ENCODE measurements at places on chromosomes 5 and 9.

DNA sequence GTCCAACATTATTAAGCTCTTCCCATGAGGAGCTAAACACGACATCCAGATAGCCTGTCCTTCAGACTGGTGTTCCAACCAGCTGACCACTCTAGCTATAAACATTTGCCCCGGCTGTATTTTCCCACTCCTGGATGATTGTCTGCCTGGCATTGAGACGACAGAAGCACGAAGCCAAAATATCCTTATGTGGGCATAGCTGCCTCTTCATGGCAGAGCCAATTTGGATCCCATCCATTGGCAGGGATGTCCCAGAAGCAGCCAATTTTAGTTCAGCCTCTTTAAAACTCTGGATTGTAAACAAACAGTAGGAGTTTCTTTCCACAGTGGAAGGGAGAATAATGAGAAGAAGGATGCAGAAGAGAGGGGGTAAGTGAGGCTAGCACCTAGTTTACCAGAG, 507.6 kb downstream of the CETN3 start:
- no peak for DNase-seq

DNA sequence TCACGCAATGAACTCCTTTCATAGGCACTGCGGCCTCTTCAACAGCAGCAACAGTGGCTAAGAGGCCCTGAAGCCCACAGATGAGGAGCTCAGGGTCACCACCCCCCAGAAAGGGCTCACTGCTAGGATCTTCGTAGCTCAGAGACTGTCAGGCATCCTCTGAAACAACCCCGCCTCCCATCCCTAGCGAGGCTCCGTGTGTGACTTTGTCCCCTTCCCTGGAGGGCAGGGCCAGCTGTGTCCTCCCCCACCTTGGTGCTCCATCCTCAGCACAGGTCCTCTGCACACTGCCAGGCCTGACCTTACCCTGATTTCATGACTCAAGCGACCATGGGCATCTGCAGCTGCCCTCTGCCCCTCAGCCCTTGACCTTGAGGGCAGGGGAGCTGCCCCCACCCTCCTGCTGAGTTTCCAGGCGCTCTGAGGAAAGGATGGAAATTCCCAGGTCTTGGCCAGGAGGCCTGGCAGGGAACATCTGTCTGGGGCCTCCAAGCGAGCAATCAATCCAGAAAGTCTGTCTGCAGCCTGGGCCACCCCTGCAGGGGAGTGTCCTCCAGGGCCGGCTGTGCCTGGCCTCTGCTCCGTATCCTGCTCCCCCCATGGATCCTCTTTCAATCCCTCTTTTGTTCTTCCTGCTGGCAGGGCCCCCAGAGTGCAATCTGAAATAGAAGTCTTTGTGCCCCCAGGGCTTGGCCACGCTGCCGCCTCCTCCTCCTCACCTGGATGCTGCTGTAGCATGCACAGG, 6.8 kb upstream of the IRX4 start:
- no peak for DNase-seq

DNA sequence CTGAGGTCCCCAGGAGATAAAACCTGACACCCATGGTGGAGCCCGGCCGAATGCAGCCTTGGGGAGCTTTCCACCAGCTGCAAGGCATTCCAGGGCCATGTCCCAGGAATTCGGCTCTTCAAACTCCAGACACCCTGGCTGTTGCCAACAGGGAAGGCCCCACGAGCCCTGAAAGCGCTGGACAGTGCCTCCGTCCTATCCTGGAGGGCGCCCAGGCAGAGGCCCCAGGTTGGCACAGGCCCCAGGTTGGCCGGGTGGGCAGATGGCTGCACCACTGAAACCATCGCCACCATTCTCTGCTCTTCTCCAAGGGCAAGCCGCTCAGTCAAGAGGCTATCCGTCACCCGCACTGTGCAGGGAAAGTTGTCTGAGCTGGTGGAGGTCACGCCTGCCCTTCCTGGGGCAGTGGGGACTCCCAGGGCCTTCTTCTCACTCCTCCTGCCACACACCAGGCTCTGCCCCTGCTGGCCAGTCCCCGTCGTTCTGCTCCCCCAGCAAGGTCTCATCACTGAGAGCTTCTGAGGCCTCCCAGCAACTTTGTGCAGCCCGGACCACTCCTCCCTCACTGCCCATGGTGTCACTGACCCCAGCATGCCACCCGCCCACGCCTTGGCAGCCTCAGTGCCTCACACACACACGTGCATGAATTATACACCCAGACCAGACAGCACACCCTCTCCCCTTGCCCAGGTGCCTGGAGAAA, 21.2 kb downstream of the SLC6A3 start:
- no peak for DNase-seq

- DNase-seq = no peak
Measured at GRCh38 chr5:16564248-16564867, 52.4 kb downstream of the RETREG1 start.

DNA sequence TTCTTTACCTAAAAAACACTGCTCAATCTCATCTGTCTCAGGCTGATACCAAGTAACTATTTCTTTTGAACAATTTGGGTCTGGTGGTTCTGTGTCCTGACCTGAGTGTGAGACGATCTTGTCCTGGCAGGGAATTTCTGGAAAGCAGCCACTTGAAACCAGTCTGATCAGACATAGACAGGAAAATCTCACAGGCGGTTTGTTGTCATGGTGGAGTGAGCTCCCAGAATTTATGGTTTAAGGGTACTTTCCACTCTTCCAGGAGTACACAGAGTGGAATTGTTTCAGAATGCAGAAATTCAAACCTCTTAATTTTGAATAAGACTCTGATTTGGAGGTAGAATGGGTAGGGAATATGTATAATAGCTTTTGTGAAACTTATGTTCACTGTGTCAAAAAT, 268.2 kb downstream of the ISL1 start:
- DNase-seq = no peak

DNA sequence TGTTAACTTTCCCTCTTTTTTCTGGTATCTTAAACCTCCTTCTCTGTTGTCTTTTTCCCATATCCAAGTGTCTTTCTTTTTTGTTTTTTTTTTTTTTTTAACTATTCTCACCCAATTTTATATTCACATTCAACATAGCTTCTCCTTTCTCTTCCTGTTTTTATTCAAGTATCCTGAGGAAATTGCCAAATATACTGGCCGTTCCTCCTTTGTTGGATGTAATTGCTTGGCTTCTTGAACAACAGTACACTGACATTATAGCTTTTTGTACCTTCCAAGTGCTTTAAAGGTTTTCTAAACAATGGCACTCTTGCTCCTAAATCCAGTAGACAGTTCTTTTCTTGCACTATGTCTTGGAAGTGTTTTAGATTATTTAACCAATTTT, 1146.8 kb downstream of the MAT2B start:
- no peak for DNase-seq

- no peak for DNase-seq
Measured at GRCh38 chr9:28750136-28750535, 1176.9 kb upstream of the C9orf72 start.

GRCh38 chr5:6048746-6049145, 329.6 kb downstream of the MED10 start:
- DNase-seq = no peak

GRCh38 chr5:41559184-41559583, 48.8 kb upstream of the PLCXD3 start:
- no peak for DNase-seq

- DNase-seq = peak; percentile 72
Measured at GRCh38 chr9:109013679-109014607, 644 bp upstream of the CTNNAL1 start.

DNA sequence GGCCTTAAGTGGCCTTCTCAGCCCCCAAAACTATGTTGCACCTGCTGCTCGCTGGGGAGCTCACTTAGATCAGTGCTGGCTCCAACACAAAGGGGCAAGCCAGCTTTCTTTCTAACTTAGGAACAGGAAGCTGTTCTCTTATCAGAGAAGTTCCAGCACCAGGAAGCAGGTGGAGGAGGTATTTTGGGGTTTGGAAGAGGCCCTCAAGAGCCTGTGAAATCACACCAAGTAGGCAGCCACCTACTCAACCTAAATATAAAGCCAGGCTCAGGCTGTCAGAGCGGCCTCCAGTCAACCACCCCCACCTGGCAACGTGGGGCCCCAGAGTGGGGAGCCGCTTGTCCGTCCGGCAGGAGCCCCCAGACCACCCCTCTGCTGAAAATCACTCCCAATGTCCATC, 152.8 kb downstream of the OLFM1 start:
- no peak for DNase-seq

GRCh38 chr5:144284931-144285502, 114.3 kb downstream of the KCTD16 start:
- DNase-seq = no peak

DNA sequence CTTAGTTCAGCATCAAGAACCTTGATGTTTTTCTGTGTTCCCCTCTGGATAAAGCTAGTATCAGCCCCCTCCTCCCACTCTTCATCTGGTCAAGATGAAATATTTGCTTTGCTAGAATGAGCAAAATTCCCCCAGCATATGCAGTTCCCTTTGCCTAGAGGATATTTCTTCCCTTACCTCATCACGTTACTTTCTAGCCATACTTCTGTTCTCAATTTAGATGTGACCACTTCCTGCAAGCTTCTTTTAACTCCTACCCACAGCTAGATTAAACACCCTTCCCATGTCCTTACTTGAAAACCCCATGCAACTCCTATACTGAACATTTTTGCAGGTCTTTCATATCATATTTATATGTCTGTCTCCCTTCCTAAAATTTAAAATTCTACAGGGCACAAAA, 178.9 kb upstream of the TUSC1 start:
- no peak for DNase-seq

DNA sequence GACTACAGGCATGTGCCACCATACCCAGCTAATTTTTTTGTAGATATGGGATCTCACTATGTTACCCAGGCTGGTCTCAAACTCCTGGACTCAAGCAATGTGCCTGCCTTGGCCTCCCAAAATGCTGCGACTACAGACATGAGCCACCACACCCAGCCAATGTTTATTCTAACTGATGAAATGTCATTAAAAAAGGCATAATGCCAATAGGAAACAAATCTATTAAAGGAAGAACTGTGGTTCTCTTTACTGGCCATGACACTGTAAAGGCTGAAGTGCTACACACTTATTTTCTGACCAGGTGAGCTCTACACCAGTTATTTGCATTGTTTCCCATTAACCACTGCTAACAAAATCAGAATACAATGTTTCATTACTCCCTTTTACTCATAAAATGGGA, 106.0 kb downstream of the STRBP start:
- no peak for DNase-seq

GRCh38 chr5:137596941-137597340, 97.8 kb upstream of the SPOCK1 start:
- no peak for DNase-seq

DNA sequence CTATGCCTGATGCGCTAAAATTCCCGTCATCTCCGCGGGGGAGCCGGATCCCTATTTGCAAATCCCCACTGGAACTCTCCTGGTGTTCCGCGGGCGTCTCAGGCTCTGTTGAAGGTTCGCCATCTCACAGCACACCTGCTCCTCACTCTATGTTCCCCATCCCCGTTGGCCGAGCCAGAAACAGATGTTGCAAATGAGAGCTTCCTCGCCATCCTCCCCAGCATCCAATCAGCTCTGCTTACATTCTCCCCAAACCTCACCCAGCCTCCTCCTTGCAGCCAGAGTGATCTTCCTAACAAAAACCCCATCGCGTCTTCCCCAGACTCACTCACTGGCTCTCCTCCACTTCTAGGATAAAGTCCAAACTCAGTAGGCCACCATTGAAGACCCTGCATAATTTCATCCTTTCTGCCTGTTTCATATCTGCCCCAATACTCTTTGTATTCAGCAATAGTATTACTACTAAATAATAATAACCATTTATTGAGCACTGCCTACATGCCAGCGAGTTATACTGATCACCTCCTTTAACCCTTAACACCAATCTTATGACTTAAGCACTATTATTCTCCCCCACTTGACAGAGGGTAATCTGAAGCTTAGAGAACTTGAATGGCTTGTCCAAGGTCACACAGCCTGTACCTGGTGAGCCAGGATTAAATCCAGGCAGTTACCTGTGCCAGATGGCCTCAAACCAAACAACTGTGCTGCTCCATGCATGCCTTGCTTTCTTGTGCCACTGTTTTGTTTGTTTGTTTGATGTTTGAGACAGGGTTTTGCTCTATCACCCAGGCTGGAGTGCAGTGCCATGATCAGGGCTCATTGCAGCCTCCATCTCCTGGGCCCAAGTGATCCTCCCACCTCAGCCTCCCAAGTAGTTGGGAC, 14.0 kb downstream of the AQP7 start:
- no peak for DNase-seq

- DNase-seq = no peak
Measured at GRCh38 chr5:95219411-95219810, 65.5 kb downstream of the MCTP1 start.

DNA sequence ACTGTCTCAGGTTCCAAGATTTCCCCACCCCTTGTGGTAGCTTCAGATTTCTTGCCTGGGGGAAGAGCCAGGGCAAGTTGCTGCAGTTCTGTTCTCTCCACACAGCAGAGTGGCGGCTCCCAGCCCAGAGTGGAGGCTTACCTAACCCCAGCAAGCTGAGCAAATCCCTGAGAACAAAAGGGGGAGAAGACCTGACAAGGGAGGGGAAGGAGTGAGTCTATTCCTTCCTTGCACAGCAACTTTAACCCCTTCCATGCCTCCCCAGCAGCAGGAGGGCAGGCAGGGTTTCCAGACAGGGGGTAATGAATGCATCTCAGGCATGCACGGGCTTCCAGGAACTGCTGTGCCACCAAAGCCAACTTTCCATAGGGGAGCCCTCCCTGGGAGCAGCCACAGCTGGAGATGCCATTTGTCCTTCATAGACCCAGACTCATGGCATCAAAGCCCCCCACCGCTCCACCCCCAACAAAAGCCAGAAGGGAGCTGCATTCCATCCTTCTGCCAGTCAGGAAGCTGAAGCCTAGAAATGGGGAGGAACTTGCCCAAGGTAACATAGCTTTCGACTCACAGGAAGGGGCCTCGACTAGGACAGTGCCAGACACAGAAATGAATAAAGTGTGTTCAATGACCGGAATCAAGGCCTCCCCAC, 28.8 kb upstream of the FAT2 start:
- DNase-seq = no peak

DNA sequence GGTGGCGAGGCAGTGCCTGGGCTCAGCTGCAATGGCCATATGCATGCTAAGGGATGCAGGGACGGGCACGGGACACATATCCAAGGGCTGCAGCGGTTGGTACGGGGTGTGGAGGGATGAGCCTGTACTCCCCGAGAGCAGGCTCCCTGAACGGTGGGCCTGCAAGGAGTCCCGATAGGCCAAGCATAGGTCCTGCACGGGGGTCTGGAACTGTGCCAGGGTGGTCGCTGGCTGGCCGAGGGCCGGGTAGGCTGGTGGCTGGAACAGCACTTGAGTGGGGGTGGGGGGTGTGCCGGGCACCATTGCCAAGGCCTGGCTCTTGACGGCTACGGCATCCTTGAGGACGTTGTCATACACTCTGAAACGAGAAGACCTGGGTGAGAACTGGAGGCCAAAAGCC, 24.1 kb downstream of the FABP6 start:
- no peak for DNase-seq

GRCh38 chr5:151880324-151880723, 44.3 kb downstream of the GLRA1 start:
- no peak for DNase-seq

DNA sequence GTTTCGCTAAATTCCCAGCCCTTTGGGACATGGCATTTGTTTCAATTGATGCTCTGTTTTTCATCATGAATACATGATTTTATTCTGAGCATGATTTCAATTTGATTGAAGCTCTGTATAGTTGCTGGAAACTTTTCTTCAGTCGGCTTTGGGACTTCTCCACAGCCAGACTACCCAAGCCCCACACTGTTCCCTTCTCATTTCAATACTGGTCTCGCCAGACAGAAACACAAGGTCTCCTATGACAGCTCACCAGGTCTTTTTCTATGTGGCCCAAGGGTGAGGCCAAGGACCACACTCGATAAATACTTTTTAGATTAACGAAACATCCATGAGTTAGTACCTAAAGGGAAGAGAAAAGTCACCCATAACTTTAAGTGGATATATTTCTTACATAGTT, 132.2 kb downstream of the ARL15 start:
- DNase-seq = no peak

- DNase-seq = no peak
Measured at GRCh38 chr5:172816925-172817562, 17.0 kb upstream of the ERGIC1 start.
